ENCODE measurements at places on chromosomes 2 and 18. TPM values are rescaled to one million over a fixed set of nuclear protein-coding genes. Genes with fewer than 3 reads are reported as not detected.

DNA sequence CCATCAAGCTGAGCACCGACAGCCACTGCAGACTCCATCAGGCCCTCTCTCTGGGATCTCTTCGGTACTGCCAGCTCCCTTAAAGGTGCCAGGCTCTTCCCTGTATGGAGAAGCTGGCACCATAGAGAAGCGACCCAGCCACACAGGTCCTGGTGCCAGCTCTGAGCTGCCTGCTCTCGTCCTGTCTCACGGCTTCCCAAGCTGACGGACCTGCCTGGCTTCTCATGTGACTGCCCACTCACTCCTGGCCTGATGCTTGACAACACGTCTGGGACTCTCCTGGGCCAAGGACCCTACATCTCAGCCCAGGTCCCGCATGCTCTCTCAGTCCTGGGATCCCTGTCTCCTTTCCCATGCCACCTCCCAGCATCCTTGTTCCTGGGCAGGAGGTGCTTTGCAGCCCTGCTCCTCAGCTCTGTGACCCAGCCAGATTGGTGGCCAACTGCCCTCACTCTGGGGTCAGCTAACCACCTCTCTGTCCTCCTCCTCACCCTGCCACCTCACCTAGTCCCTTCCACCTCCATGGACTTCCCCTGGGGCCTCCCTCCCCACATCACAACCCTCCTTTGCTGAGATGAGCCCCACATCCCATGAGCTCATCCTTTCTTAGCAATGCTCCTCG lies 12.5 kb upstream of the ATOH8 start:
- no peak for DNase-seq
- no peaks in the 10 kb centered on the region for H3K36me3 ChIP-seq
- H3K4me1 ChIP-seq: peaks cover 87% of the 10 kb centered on the region

GRCh38 chr2:206764673-206765241 lies 371 bp downstream of the MDH1B start:
- H3K36me3 ChIP-seq: no peaks in the 10 kb centered on the region
- H3K4me3 ChIP-seq: peak overlapping the region; percentile 75
- no peaks in the 10 kb centered on the region for H3K27me3 ChIP-seq
- H3K4me1 ChIP-seq: peaks cover 42% of the 10 kb centered on the region
- peak overlapping the region; percentile 89 for H3K27ac ChIP-seq

DNA sequence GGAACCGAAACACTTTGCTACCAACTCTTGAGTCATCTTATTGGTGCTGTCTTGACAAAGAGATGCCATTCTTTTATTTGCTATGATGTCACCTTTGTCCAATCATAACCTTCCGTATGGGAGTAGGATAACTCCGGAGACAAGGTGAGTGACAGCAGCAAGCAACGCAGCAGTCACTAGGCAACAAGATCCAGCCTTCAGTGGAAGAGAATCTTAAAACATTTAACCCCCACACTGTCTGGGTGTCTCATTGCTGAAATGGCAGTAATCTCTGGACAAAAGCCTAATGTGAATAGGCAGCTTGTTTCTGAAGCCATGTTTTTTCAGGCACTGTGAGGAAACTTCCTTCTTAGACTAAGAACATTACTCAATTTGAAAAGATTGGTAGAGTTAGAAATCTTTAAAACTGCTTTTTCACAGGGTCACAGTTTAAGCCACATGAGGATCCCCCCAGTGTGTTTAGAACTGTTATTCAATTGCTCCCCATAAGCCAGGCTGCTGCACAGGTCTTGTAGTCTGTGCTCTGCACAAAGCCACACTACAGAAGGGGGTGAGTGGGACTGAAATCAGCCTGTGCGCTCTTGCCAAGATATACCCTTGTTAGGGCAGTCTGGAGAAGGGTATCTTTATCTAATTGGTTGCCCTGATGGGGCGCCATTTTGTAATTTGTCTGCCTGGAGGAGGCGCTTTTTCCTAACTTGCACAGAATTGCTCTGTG lies 131.5 kb upstream of the STON1 start:
- H3K27ac ChIP-seq: no peak overlapping the region
- H3K4me3 ChIP-seq: no peak overlapping the region
- no peaks in the 10 kb centered on the region for H3K4me1 ChIP-seq
- H3K27me3 ChIP-seq: no peaks in the 10 kb centered on the region

- H3K36me3 ChIP-seq: no peaks in the 10 kb centered on the region
- H3K27me3 ChIP-seq: no peaks in the 10 kb centered on the region
- H3K4me1 ChIP-seq: no peaks in the 10 kb centered on the region
- H3K4me3 ChIP-seq: no peak overlapping the region
Observed at GRCh38 chr2:12642332-12642731, 74.4 kb upstream of the TRIB2 start.

Gene LONRF2
- total RNA-seq: 41.1 TPM

Gene SATB2
- total RNA-seq: 6.6 TPM

Gene CD207
- total RNA-seq: 1.7 TPM

Gene SCYGR7
- not detected for total RNA-seq

- no peaks in the 10 kb centered on the region for H3K4me1 ChIP-seq
- H3K27ac ChIP-seq: no peak overlapping the region
- no peak overlapping the region for H3K4me3 ChIP-seq
- no peak for DNase-seq
- no peaks in the 10 kb centered on the region for H3K27me3 ChIP-seq
Observed at GRCh38 chr2:211237586-211238275, 681.3 kb downstream of the CPS1 start.

DNA sequence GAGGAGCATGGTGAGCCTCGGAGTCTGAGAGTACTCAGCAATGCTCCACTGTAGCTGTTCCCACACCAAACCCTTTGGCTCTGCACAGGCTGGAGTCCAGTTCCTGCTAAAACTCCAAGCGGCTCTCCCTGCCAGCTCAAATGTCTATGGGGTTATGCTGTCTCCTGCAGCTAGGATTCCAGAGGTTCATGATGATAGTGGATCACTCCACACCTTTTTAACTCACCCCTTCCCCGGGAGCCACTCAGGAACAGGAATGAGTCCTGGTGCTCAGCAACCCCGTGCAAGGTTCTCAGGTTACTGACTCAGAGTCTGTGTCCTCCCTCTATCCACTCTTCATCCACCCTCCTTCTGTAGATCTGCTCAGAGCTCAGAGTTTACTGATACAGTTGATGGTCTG lies 410.0 kb downstream of the CDH19 start:
- no peaks in the 10 kb centered on the region for H3K36me3 ChIP-seq
- no peaks in the 10 kb centered on the region for H3K4me1 ChIP-seq
- no peak overlapping the region for H3K27ac ChIP-seq
- H3K4me3 ChIP-seq: no peak overlapping the region
- H3K27me3 ChIP-seq: no peaks in the 10 kb centered on the region
- DNase-seq: no peak

DNA sequence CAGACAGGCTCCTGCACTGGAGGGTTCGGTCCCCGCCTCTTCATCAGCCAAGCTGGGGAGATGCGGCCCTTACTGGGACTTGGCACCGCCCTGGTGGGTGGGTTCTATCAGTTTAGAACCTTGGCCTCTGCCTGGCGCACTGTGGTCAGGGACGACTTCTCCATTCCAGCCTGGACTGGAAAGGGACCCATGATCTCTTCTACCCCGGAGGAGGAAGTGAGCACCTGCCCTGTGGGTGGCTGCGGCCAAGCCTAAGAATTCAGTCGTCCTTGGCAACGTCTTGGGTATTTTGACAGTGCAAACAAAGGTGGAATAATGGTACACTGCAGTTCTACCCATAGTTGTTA lies 106.9 kb upstream of the CD302 start:
- no peak for DNase-seq
- H3K27me3 ChIP-seq: peaks cover 4% of the 10 kb centered on the region
- H3K4me1 ChIP-seq: peaks cover 19% of the 10 kb centered on the region
- H3K27ac ChIP-seq: no peak overlapping the region
- H3K4me3 ChIP-seq: peak overlapping the region; percentile 50
- no peaks in the 10 kb centered on the region for H3K36me3 ChIP-seq

Gene HNRNPLL
- 50.2 TPM for total RNA-seq

DNA sequence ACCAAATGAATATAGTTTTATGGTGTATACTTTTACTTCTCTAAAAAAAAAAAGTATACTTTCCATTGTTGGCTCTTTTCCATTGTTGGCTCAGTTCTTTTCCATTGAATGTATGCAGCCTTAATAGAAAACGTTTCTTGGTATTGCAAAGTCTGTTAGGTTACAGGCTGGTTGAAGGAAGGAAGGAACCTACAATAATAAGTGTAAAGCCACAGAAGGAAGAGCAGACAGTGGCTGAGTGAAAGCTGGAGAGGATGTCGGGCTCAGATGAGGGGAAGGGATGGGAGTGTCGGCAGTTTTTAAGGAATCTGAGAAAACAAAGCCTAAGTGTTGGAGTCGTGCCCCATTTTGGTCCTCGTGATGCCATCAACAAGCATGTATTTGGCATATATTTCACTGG lies 6.8 kb downstream of the COPS8 start:
- peaks cover 20% of the 10 kb centered on the region for H3K4me1 ChIP-seq
- no peak for DNase-seq
- peak overlapping the region; percentile 70 for H3K27ac ChIP-seq
- peaks cover 66% of the 10 kb centered on the region for H3K36me3 ChIP-seq
- H3K27me3 ChIP-seq: no peaks in the 10 kb centered on the region

GRCh38 chr18:8380926-8381325 lies 228.3 kb upstream of the RAB12 start:
- no peak overlapping the region for H3K27ac ChIP-seq
- H3K36me3 ChIP-seq: peaks cover 19% of the 10 kb centered on the region
- no peak for DNase-seq
- no peak overlapping the region for H3K4me3 ChIP-seq
- no peaks in the 10 kb centered on the region for H3K4me1 ChIP-seq

Gene MTCL1
- total RNA-seq: 48.0 TPM
